ENCODE measurements at places on chromosomes 6 and 20. TPM values are rescaled to one million over a fixed set of nuclear protein-coding genes. Genes with fewer than 3 reads are reported as not detected.

DNA sequence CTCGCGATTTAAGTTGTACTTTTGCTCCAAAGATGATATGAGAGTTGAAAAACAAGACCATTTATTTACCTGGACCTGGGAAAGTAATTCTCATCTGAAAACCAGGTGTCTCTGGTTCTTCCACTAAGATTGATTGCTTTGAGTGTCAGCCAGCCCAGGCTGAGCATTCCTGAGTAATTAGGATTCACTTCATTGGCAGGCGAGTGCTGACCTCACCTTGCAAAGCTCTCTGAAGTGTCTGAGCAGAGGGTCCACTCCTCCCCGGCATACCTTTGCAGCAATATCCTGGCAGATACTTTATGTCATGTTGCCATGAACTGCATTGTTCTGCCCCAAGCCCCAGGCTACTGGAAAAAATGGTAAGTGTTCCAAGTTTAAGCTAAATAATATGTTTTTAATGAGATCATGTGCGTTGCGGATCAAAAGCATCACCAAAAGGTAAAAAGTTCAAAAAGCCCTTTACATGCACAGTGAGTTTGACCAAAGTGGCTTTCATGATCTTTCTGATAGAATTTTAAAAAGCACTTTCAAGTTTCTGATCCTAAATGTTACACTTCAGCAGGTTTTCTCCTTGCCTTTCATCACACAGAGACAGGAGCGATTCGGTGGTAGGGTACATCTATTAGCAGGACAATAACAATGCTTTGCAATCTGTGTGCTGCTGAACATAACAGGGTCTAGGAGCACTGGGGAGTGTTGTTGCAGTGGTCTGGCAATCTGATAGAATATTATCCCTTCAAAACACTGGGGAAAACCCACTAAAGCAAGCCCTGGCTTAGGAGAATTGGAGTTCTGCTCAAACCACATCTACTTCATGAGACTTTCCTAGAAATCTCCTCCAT lies 127.8 kb upstream of the EEF1E1 start:
- no peak for DNase-seq

GRCh38 chr20:36937402-36937770 lies 14.1 kb downstream of the SAMHD1 start:
- no peak for DNase-seq

GRCh38 chr6:34964564-34964963 lies 75.5 kb downstream of the ANKS1A start:
- DNase-seq: no peak

DNA sequence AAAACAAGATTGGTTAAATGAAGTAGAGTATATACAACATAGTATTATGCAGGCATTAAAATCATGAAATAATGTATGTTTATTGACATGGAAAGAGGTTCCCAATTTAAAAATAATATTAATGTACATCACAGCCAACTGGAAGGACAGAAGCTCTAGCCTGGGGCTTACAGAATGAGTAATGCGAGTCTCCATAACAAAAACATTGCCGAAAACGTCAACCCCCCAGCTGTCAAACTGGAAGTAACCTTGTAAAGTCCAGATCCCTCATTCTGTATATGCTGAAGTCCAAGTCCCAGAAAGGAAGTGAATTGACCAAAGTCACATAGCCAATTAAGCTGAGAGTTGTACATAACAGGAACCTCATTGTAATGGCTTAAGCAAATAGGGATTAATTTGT lies 128.7 kb upstream of the ECI2 start:
- no peak for DNase-seq

GRCh38 chr20:44004306-44004915 lies 89.8 kb downstream of the TOX2 start:
- no peak for DNase-seq

GRCh38 chr6:142225115-142225514 lies 76.7 kb upstream of the ADGRG6 start:
- no peak for DNase-seq

DNA sequence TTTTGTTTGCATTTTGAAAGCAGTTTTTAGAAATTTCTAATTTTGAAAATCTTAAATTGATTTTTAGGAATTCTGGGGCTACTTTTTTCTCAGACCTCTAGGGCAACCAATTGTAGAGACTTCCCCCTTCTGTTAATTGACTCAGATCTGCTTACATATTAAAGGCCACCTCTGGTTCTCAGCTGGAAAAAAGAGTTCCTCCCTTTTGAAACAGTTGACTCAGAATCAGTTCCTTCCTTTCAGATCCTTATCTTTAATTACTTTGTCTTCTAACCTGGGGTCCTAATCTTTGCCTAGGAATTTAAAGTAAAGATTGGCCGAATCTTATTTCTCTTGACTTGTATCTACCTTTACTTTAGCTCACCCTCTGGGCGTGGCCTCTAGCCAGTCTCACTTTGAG lies 146.8 kb downstream of the LAMA2 start:
- DNase-seq: no peak

GRCh38 chr6:162560891-162561290 lies 166.7 kb downstream of the PRKN start:
- DNase-seq: no peak

The SEL1L2 gene
- not detected for total RNA-seq

The SAMD5 gene
- total RNA-seq: 0.18 TPM
